Omental fat pad (tissue), 4 donors: ENCODE measurements at places on chromosomes 7 and 10.
A peak's percentile ranks its signal among the peaks of the same experiment; 100 is the strongest.

GRCh38 chr7:918441-919113 lies 35.9 kb downstream of the ADAP1 start:
- DNase-seq: no peak

DNA sequence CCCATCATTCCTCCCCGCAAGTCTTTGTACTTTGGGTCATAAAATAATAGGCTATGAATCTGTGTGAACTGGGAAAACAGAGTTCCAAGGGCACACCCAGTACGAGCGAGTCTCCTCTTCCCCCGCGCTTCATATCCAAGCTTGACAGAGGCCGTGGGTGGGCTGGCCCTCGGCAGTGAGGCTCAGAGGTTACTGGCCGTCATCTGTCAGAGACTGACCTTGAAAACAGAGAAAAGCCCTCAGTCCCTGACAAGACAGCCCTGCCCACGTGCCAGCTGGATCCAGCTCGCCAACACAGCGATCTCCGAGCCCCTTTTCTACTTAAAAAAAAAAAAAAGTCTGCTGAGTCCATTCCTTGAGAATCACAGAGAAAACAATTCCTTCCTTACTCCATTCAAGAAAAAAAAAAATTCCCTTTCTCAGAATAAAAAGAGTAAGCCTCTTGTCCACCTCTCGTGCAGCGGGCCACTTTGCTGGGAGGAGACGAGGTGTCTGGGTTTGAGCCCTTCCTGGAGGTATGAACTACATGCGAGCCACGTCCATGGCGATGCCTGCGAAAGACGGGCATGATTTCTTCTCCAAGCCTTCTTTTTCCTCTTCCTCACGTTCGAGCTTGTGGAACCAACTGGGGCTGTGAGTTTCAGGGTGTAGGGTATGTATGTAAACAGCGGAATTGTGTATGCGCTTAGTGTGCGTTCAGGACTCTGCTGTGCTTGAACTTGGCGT lies 744 bp upstream of the BICC1 start:
- DNase-seq: no peak

GRCh38 chr7:10537764-10538163 lies 435.9 kb upstream of the PHF14 start:
- DNase-seq: no peak

- DNase-seq: no peak
These were observed 10.8 kb downstream of the LFNG start for GRCh38 chr7:2530071-2530987.

- DNase-seq: no peak
These were observed 236.6 kb downstream of the PARD3 start for GRCh38 chr10:34578468-34578867.

- no peak for DNase-seq
These were observed 105.7 kb downstream of the HOXA1 start for GRCh38 chr7:26989897-26990670.

DNA sequence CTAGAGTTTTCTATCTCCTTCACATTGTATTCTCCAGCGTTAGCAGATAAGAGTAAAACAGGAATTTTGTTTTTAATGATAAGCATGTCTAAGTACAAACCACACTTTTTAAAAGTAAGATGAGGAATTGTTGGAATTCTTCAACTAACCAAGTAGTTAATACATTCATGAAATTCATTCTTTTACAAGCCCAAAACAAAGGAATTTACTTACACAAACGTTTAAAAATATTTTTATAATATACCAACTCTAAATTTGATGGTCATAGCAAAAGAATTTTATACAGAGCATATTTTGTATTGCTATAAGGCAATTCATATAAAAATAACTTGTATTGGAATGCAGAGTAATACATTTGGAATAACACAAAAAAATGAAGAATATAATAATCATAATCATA lies 51.3 kb downstream of the TWIST1 start:
- DNase-seq: no peak

- no peak for DNase-seq
These were observed 336.7 kb upstream of the KLF6 start for GRCh38 chr10:4121502-4122380.

GRCh38 chr7:112395411-112395810 lies 54.8 kb upstream of the IFRD1 start:
- no peak for DNase-seq

DNA sequence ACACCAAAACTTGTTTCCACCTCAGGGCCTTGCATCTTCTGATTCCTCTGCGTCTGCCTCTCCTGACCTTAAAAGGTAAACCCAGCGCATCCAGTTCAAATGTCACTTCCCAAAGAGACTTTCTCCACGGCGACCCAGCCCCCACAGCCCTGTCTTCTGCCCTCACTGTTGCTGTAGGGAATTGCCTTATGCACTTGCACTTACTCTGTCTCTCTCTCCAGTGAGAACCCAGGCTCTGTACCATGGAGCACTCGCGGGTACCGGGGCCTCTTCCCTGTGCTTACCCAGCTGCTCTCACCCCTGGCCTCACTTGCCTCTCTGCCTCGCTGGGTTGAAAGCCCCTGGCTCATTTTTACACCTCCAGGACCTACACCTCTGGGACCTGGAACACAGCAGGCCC lies 48.4 kb downstream of the AOC1 start:
- DNase-seq: no peak

- no peak for DNase-seq
These were observed 28.9 kb downstream of the POR start for GRCh38 chr7:75943864-75944263.

GRCh38 chr7:131321656-131322055 lies 6.0 kb upstream of the MKLN1 start:
- no peak for DNase-seq

- no peak for DNase-seq
These were observed 9.2 kb downstream of the GLCCI1 start for GRCh38 chr7:7977774-7978173.

GRCh38 chr7:152667958-152668357 lies 8.0 kb downstream of the XRCC2 start:
- no peak for DNase-seq

- DNase-seq: no peak
These were observed 5.6 kb upstream of the PKD1L1 start for GRCh38 chr7:47953822-47954221.

DNA sequence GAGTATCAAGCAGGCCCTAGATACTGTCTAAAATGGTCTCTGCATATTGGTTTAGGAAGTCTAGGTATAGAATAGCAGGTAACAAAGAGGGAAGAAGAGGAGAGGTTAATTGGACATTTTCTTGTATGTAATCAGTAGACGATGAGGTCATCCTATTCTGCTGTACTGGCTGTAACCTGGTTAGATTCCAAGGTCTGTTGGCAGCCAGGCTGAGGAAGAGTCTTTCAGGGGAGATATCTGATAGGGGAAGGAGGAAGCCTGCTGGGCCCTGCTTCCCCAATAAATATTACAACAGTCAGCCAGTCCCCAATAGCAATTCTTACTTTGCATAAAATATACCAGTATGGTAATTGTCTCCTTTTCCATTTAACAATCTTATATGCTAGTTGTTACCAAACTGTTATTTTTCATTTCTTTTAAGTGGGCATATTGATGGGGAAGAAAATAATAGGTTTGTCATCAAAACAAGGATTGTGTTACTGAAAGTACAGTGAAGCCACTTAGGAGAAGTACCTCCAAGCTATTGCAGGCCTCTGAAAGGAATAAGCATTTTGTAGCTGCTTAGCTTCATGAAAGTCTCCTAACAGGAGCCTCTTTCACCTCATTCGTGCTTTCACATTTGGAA lies 186.4 kb downstream of the LRRC4 start:
- no peak for DNase-seq

GRCh38 chr7:117281562-117281961 lies 41.3 kb downstream of the WNT2 start:
- DNase-seq: no peak

GRCh38 chr7:141012696-141013344 lies 1.9 kb downstream of the MRPS33 start:
- DNase-seq: no peak

GRCh38 chr7:155166673-155167370 lies 96.7 kb downstream of the HTR5A start:
- DNase-seq: no peak

GRCh38 chr7:100221231-100221718 lies 1.5 kb downstream of the PVRIG start:
- no peak for DNase-seq

- DNase-seq: peak; percentile 76
These were observed 151.6 kb downstream of the KIAA1217 start for GRCh38 chr10:24360282-24361127.

DNA sequence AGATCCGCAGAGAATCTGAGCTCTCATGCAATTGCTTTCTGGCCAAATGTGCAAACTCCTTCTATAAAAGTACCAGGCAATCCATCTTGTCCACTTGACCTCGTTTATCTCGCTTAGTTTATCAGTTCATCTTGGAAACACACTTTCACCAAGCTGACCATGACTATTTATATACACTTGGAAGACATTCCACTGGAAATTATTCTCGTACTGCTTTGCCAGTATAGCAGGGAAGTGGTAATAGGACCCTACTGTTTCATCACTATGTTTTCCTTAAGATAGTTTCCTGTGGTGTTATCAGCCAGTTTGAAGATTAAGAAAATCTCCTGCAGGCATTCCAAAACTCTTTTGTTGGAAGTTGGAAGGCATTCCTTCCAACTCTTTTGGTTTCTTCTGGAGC lies 115.3 kb upstream of the FAM171A1 start:
- DNase-seq: no peak
